Suprapubic skin (tissue), 4 donors: ENCODE measurements at places on chromosomes 6 and 20.

DNA sequence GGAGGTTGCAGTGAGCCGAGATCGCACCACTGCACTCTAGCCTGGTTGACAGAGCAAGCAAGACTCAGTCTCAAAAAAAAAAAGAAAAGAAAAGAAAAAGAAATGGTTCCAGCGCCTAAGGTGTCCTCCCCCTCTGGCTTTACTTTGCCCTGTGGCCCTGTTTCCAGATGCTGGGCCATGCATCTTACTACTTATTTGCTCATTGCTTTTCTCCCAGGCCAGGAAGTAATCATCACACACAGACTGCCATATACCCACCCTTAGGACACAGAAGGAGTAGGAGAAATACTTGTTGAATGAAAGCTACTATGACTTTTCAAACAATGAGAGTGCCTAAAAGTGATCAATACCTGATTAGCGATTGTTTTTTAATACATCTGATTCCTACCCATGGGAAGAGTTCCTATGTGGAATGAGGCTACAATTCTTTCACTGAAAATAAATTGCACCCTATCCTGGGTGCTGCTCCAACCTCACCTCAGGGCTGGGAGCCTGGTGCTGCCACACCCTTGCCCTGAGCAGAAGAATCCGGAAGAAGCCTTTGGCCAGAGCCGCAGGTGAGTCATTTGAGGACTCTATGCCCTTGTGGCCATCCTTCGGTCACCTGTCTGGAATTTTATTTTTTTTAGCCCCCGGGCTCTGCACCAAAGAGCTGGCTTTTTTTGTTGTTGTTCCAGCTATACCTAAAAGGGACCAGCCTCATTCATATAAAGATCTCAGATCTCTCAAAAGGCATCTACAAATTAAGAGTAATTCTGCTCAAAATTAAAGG, 22.7 kb upstream of the TFAP2C start:
- DNase-seq: no peak

- DNase-seq: no peak
Measured at GRCh38 chr6:33589731-33590530, 9.9 kb upstream of the BAK1 start.

- DNase-seq: no peak
Measured at GRCh38 chr6:70375882-70376281, 37.4 kb upstream of the FAM135A start.

DNA sequence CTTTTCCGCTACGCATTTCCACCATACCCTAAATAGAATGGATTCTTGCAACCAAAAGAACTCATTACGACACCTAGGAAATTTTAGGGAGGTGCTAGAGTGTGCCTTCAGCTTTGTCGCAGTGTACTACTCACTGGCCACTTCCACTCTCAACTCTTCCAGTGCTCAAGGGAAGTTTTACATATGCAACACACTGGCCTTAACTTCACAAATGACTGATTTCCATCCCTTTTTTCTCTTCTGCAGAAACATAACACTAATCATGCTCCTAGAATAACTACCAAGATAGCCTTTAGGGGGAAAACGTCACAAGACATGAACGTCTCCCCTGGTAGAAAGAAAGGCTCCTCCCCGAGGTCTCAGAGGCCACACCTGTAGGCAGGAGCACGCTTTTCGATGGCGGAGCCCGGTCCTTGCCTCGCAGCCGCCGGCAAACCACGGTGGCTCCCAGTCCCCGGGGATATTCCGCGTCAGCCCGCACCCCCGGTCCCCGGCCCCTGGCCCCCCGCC, 584 bp downstream of the LYRM4 start:
- no peak for DNase-seq

DNA sequence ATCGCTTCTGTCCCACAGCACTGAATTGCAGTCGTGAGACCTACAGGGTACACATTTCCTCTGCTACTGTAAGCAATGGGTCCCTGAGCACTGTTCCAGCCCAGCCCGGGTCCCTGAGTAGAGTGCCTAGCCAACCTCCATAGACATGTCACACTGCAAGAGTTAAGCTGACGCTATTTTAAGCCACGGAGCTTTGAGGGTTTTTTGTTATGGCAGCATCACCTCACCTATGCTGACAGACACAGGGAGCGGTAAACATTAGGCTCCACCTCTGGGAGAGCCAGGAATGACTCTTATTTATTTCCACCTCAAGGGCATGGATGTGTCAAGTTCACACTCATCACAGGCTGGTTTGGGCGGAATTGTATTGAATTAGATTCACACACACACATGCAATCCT, 45.1 kb downstream of the GRM4 start:
- DNase-seq: no peak

GRCh38 chr6:22959571-22959970, 390.2 kb downstream of the HDGFL1 start:
- DNase-seq: no peak

DNA sequence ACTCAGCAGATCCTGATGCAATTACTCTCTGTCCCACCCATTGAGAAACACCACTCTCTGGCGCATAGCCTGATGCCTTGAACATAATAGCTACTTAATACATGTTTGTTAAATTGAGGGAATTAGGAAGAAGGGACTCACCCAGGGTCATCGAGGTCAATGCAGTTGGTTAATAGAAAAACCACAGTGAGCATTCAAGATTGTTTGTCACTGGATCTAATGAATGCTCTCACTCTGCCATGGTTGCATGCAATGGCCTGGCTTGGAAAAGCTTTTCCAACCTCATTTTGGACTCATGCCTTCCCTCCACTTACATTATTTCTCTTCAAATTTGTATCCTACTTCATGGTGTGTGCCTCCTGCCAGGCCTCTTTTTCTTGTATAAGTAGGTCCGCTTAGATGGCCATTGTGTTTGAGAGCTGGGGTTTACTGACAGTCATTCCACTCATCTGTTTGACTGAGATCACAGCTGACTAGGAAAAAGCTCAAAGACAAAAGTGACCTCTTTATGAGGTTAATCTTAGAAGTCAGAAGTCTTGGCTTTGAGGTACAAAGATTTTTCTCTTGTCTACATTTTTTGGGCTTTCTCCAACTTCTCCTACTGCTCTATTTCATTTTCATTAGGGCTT, 154.8 kb upstream of the RAB32 start:
- DNase-seq: no peak

GRCh38 chr6:65566117-65566516, 140.9 kb downstream of the EYS start:
- DNase-seq: no peak

DNA sequence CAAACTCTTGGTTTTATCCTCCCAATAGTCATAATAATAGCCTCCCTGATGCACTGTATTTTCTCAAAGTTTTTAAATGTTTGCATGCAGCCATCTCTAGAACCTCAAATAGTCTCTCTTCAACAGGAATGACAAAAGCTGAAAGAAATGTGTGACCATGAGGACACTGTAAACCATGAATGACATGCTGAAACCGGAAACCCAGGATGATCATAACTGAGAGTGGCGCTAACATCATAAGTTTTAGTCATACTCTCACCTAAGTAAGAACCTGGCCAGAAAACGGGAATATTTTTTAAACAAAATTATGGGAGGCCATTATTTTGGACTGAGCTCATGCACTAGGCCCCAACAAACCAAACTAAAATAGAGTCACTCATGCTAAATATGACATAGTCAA, 278.4 kb upstream of the STXBP5 start:
- DNase-seq: no peak

DNA sequence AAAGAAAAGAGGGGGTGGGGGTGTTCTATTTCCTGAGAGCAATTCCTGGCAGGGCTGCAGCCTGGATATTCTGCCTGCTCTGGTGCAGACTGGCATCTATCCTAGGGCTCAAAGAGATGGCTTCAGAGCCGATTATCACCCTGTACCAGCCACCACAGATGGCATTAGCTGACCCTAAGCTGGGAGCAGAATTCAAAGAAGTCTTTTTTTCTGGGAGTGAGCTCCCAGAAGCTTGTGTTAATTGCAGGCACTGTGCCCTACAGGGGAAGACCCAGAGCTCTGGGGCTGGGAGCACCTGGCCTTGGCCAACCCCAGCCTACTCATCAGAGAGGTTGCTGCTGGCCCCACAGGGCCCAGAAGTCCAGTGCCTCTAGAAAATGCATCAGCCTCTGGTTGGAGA, 85.9 kb downstream of the PXDC1 start:
- no peak for DNase-seq

DNA sequence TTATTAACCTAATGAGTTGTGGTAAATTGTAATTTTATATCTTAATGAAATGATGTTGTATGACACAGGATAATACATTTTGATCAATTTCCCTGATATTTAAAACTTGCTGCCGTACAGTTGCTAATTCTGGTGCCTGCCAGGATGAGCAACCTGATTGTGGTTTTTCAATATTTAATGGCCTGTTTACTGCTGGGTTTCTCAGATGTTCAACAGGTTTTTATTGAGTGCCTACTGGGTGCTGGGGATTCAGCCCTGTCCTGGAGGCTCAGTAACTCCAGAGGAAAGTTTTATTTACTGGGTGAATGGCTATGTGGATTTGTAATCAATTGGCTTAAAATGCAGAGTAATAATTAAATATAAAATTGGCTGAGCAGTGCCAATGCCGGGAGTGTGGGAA, 8.0 kb downstream of the TOX2 start:
- no peak for DNase-seq

DNA sequence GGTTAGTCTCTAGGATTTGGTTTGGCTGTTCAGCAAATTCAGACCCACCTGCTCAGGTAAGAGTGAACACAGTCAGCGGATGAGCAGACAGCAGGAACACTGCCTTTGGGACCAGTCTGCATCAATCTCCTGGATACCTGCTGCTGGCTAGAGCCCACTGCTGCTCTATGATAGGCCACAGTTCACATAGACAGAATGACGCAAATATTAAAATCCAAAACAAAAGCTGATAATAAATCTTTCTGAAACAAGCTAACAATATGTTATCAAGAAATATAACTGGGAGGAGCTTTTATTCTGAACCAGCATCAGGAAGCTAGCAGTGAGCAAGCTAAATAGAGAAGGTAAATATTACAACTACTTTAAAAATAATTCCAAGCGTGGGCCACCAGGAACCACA, at the start of gene TAAR1:
TAAR1 (minus strand) TSS at position 101 of the 400 bp plus-strand sequence. CDS start 13,179 bp downstream, outside the sequence.
- DNase-seq: no peak

- no peak for DNase-seq
Measured at GRCh38 chr6:81609736-81610135, 142.7 kb downstream of the TENT5A start.

- DNase-seq: no peak
Measured at GRCh38 chr6:141309295-141309694, 823.4 kb upstream of the GJE1 start.

- DNase-seq: no peak
Measured at GRCh38 chr6:45892196-45892595, 123.5 kb downstream of the CLIC5 start.

DNA sequence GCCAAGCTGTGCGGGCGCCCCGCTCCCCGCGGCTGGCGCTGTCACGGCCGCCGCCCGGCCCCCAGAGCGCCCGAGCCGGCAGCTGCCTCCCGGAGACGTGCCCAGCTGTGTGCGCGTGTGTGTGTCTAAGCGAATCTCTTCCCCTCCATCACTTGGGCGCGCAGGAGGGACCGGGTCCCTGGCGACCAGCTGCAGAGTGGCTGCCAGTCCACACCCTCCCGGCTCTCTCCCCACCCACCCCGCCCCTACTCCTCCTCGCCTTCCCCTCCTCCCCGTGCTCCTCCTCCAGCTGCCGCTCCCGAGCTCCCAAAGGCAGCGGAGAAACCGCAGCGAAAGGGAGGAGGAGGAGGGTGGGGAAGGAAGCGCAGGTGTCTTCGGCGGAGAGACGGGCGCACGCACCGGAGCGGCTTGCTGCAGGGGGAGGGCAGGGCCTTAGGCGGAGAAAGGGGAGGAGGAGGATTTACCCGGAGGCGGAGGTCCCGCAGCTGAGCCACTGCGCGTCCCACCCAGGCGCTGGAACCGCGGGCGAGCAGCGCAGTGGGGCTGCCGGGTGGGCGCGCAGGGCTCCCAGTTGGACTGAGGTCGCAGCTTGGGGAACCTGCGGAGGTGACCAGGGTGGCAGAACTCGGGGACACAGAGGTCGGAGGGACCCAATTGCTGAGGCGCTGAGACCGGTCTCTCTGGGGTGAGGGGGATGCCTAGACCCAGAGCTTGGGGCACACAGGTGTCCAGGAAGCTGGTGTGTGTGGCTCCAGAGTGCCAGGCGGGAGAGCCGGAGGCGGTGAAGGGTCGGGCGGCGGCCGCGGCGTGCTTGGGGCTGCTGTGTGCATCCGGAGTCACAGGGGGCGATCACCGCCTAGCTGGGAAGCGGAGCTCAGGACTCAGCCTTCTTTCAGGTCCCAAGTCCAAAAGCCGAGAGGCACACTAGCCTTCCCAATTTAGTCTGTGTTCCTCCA, at the start of gene HS3ST5:
HS3ST5 (minus strand) TSS at position 198 of the 956 bp plus-strand sequence. CDS start 280,178 bp downstream, outside the sequence.
- DNase-seq: no peak

GRCh38 chr6:155327326-155328073, 13.2 kb upstream of the TFB1M start:
- DNase-seq: no peak

- no peak for DNase-seq
Measured at GRCh38 chr6:160116411-160116810, 5.2 kb upstream of the SLC22A1 start.

- DNase-seq: no peak
Measured at GRCh38 chr20:38095017-38095686, 61.6 kb downstream of the RPRD1B start.
